ENCODE measurements at places on chromosomes 4 and X.

DNA sequence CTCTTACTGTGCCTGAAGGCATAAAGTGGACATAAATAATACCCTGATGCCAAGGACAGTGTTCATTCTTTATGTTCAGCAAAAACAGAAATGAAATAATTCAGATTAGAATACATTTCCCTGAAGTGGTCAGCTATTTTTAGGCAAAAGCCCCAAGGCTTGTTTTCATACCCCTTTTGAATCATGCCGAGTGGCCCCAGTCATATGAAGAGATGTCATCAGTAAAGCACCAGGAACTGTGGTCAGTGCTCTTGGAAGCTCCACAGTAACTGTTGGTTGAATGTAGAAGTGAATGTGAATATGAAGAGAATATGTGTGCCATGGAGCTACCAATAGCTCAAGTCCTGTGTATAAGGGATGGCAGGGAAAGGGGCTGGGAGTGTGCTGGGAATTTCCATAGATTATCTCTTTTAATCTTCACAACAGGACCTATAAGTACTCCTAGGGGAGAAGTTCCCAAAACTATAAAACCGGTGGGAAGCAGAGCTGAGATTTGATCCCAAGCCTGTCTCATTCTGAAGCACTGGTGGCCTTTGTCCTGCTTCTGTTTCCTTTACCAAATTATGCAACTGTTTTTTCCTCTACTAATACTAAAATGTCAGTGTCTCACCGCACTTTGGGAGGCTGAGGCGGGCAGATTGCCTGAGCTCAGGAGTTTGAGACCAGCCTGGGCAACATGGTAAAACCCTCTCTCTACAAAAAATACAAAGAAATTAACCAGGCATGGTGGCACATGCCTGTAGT lies 52.6 kb downstream of the FNIP2 start:
- DNase-seq, result no peak

DNA sequence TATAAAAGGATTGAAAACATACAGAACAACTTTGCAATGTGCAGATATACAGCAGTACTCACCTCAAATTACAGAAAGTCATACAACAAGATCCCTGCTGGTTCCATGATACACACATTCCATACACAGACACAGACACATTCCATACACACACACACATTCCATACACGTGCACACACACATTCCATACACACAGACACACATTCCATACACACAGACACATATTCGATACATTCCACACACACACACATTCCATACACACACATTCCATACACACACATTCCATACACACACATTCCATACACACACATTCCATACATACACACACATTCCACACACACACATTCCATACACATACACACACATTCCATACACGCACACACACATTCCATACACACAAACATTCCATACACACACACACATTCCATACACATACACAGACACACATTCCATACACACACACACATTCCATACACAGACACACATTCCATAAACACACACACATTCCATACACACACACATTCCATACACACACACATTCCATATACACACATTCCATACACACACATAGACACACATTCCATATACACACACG lies 13.7 kb downstream of the LINC00632 start:
- DNase-seq, result no peak

GRCh38 chr4:6523251-6523650 lies 50.8 kb upstream of the PPP2R2C start:
- DNase-seq, result no peak

GRCh38 chr4:189121336-189121735 lies 819.3 kb upstream of the FRG1 start:
- DNase-seq, result no peak

DNA sequence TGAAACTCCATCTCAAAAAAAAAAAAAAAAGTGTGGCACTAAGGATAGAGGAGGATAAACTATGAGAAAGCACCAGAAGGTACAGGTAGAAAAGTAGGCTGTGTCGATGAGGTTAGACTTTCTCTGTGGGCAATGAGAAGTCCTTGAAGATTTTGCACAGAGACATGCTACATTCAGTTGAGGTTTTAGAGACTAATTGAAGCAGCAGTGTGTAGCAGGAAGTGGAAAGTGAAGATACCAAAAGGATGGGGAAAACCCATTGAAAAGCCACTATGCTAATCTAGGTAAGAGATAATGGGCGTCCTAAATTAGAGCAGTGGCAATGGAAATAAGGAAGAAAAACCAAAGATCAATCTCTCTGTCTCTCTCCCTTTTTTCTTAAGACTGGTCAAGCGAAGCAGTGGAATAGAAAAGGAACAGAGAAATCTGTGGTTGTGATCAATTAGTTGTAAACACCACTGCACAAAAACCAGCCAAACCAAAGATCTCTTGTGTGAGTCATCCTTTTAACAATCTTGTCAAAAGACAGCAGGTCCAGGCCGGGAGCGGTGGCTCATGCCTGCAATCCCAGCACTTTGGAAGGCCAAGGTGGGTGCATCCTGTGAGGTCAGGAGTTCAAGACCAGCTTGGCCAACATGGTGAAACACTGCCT lies 3.5 kb downstream of the SPINK2 start:
- DNase-seq, result no peak

- no peak for DNase-seq
Measured at GRCh38 chr4:56438766-56439165, 2.7 kb downstream of the PAICS start.

GRCh38 chrX:9503261-9503660 lies 38.4 kb downstream of the TBL1X start:
- no peak for DNase-seq

Data from CD8-positive, alpha-beta memory T cell (primary cell).